ENCODE measurements at places on chromosomes 12 and 14. TPM values are rescaled to one million over a fixed set of nuclear protein-coding genes. Genes with fewer than 3 reads are reported as not detected.

Gene VRTN
- total RNA-seq, result not detected

Gene CLEC4D
- total RNA-seq, result not detected

Gene AQP2
- not detected for total RNA-seq

Gene RIPK3
- not detected for total RNA-seq
